ENCODE measurements at places on chromosomes 1 and 21.

GRCh38 chr1:203675596-203676347 is 49.1 kb downstream of the ATP2B4 start:
- H3K27ac ChIP-seq = peak overlapping the region; percentile 89
- no peaks in the 10 kb centered on the region for H3K36me3 ChIP-seq
- H3K27me3 ChIP-seq = no peaks in the 10 kb centered on the region

- peaks cover 63% of the 10 kb centered on the region for H3K4me1 ChIP-seq
- H3K4me3 ChIP-seq = no peak overlapping the region
- no peaks in the 10 kb centered on the region for H3K27me3 ChIP-seq
- DNase-seq = peak; percentile 84
- peak overlapping the region; percentile 63 for H3K27ac ChIP-seq
These were observed 27.1 kb downstream of the SNAP47 start for GRCh38 chr1:227762231-227762911.

DNA sequence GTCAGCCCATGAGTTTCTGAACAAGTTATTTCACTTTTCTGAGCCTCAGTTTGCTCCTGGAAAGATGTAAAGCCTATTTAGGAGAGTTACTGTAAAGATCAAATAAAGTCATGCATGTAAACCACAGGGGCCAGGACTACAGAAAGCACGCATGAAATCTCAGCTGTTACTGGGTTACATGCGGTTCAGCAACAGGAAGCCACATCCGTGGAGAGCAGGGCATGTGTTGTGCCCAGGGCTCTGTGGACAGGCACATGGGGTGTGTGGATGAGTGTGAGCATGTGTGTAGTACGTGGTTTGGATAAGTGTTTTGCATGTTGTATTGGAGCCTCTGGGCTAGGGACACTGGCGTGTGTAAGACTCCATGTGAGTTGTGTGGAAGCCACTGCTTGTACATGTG is 2.2 kb upstream of the EPHA2 start:
- peaks cover 28% of the 10 kb centered on the region for H3K27me3 ChIP-seq
- H3K4me3 ChIP-seq = no peak overlapping the region
- H3K4me1 ChIP-seq = peaks cover 37% of the 10 kb centered on the region
- H3K27ac ChIP-seq = no peak overlapping the region
- H3K36me3 ChIP-seq = no peaks in the 10 kb centered on the region
- DNase-seq = no peak

DNA sequence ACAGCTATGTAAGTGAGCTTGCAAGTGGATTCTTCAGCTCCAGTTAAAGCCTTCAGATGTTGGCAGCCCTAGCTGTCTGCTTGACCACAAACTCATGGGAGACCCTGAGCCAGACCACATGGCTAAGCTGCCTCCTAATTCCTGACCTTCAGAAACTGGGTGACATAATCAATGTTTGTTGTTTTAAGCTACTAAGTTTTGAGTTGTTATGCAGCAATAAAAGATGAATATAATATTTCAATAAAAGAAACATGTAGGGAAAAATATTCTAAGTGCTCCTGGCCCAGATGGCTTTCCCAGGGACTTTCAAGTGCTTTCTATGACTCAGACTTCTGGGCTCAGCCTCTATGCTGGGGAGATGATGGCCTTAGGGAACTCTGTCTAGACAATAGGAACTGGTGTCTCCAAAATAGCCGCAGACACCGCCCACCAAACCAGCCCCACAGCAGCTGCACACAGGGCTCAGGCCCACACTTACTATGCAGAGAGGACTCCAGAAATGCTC is 20.3 kb upstream of the AZIN2 start:
- no peak overlapping the region for H3K27ac ChIP-seq
- no peak overlapping the region for H3K4me3 ChIP-seq
- no peaks in the 10 kb centered on the region for H3K4me1 ChIP-seq
- H3K36me3 ChIP-seq = peaks cover 17% of the 10 kb centered on the region
- DNase-seq = no peak
- no peaks in the 10 kb centered on the region for H3K27me3 ChIP-seq

DNA sequence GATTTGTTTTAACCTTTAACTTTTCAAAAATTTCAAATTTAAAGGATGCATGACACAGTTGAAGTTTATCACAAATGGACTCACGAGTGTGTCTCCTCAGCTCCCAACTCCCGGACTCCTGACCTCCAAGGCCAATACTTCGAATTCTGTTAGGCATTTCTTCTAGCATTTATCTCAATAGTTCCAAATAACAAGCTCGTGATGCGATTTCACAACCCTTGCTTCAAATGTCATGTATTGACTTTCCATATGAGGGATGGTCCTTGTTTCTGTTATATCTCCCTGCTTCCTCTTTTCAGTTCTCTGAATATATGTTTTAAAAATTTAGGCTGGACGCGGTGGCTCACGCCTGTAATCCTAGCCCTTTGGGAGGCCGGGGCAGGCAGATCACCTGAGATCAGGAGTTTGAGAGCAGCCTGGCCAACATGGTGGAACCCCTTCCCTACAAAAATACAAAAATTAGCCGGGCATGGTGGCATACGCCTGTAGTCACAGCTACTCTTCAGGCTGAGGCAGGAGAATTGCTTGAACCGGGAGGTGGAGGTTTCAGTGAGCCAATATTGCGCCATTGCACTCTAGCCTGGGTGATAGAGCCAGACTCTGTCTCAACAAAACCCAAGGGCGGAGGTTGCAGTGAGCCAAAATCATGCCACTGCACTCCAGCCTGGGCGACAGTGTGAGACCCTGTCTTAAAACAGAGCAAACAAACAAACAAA is 52.0 kb upstream of the TINAGL1 start:
- no peak overlapping the region for H3K4me3 ChIP-seq
- no peaks in the 10 kb centered on the region for H3K27me3 ChIP-seq
- DNase-seq = no peak

DNA sequence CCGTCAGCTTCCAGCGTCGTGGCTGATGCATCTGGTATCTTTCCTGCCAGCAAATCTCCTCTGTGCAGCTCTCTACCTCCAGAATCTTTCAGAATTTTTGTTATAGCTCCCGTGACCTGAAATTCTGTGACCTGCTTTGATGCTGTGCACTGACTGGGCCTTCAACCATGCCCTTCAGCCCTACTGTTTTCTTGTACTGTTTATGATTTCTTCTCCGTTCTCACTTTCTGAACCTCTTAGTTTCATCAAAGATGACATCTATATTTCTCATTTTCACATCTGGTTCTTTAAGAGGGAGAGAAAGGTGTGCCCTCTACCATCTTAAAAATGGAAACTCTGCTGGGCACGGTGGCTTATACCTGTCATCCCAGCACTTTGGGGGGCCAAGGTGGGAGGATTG is 5.7 kb downstream of the PRDM15 start:
- H3K4me1 ChIP-seq = peaks cover 29% of the 10 kb centered on the region
- no peak for DNase-seq
- H3K27me3 ChIP-seq = no peaks in the 10 kb centered on the region
- H3K27ac ChIP-seq = no peak overlapping the region
- no peak overlapping the region for H3K4me3 ChIP-seq
- peaks cover 12% of the 10 kb centered on the region for H3K36me3 ChIP-seq

- no peaks in the 10 kb centered on the region for H3K36me3 ChIP-seq
- no peak for DNase-seq
- no peaks in the 10 kb centered on the region for H3K4me1 ChIP-seq
- H3K27me3 ChIP-seq = no peaks in the 10 kb centered on the region
- no peak overlapping the region for H3K4me3 ChIP-seq
These were observed 180.7 kb upstream of the ZNHIT6 start for GRCh38 chr1:85888921-85889320.

GRCh38 chr1:235670157-235670776 is 20.7 kb upstream of the GNG4 start:
- no peak overlapping the region for H3K27ac ChIP-seq
- no peaks in the 10 kb centered on the region for H3K27me3 ChIP-seq

GRCh38 chr21:28851645-28852044 is 141.0 kb downstream of the LTN1 start:
- H3K4me3 ChIP-seq = no peak overlapping the region
- H3K27ac ChIP-seq = no peak overlapping the region
- no peaks in the 10 kb centered on the region for H3K27me3 ChIP-seq
- peaks cover 16% of the 10 kb centered on the region for H3K36me3 ChIP-seq
- no peak for DNase-seq

GRCh38 chr1:113057006-113057405 is 16.0 kb upstream of the LRIG2 start:
- H3K4me3 ChIP-seq = no peak overlapping the region
- H3K27me3 ChIP-seq = no peaks in the 10 kb centered on the region

DNA sequence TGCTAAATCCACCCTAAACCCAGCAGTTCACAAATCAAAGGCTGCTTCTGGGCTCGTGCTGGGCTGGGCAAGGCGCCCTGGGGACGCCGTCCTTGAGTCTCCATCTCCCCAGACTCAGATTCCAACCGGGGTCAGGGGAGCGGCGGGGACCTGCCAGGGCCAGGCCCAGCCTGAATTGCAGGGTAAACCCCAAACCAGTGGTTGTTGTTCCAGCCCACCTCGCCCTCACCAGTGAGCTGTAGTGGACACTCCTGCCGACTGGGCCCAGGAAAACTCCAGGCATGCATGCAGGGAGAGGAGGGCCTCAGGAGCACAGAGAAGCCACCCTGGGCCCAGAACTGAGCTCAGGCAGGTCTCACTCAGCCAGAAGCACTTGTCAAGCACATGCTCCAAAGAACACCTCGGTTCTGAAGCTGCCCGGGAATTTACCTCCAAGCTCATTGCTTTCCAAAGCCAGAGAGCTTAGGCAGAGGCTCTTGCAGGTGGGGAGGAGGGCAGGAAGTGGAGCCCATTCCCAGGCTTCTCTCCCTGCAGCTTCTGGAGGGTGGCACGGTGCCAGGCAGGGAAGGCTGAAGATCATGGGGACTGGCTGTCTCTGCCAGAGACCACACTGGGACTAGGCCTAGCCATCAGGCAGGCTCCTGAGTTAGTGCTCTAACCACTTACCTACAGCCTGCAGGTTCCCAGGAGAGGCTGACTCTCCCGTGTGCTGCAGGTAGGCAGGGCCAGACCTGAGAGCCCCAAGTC is 437.0 kb downstream of the MATN1 start:
- H3K27ac ChIP-seq = no peak overlapping the region
- no peak overlapping the region for H3K4me3 ChIP-seq
- peaks cover 10% of the 10 kb centered on the region for H3K27me3 ChIP-seq
- H3K4me1 ChIP-seq = peaks cover 12% of the 10 kb centered on the region
- H3K36me3 ChIP-seq = no peaks in the 10 kb centered on the region

DNA sequence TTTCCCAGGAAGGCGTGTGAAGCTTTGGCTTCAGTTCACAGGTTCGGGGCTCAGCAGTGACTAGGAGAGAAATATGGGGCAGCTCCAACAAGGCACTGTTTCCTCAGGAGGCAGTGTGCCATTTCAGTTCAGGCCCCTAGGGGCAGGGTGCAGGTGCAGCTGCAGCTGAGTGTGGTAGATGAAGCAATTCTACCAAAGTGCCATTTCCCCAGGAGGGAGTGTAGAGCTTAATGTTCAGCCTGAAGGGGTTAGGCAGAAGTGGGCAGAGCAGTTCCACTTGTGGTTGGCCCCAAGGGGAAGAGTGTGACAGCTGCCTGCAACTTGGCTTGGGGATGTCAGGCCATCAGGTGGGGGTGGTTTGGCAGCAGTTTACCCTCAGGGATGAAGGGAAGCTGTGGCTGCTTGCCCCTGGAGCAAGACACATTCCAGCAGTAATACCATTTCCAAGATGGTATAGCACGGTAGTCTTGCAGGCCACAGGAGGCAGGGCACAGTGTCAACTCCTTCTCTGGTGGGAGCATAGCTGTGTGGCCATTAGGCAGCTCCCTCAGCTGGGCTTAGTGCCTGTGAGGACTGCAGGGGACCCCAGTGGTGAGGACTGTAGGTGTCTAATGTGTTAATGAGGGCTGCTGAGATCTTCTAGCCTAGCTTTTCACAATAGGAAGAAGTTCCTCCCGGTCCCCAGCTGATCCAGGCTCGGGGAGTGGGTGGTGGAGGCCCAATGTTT is 34.7 kb downstream of the RGSL1 start:
- H3K4me3 ChIP-seq = no peak overlapping the region
- H3K36me3 ChIP-seq = no peaks in the 10 kb centered on the region
- H3K4me1 ChIP-seq = no peaks in the 10 kb centered on the region
- DNase-seq = peak; percentile 2

DNA sequence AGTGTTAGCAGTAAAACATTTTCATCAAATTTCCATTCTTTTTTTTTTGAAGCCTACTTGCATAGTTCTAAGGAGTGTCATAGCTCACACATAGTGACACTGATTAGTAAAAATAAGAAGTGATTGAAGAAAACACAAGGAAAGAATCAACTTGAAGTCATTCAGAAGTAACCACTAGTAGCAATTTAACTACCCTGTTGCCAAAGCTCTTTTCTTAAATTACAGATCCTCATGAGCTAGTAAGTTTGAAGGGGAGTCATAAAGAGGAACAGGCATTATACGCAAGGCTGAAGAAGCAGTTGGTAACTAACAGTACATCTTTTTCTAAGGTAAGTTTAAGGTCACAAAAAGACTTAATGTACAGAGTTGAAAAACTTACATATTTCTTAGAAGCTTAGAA is 332.2 kb downstream of the CHRM3 start:
- peaks cover 3% of the 10 kb centered on the region for H3K36me3 ChIP-seq
- no peak for DNase-seq
- H3K27me3 ChIP-seq = no peaks in the 10 kb centered on the region
- peak overlapping the region; percentile 94 for H3K4me3 ChIP-seq

DNA sequence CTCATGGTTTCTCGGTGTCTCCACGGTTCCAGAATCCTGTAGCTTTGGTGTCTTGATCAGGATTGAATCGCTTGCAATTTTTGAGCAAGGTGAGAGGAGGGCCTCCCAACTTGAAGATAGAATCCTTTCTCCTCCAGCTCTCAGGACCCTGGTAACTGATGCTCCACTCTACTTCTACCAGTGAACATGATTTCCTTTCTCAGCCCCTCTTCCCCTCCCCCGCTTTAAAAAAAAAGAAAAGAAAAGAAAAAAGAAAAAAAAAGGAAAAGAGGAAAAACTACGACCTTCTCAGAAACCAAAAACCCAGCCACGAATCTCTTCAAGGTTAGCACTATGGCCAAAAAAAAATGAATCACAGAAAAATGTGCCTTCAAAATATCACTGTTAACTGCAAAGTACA is 1.2 kb downstream of the ARHGEF11 start:
- H3K27ac ChIP-seq = no peak overlapping the region
- peaks cover 17% of the 10 kb centered on the region for H3K4me1 ChIP-seq
- H3K36me3 ChIP-seq = no peaks in the 10 kb centered on the region

DNA sequence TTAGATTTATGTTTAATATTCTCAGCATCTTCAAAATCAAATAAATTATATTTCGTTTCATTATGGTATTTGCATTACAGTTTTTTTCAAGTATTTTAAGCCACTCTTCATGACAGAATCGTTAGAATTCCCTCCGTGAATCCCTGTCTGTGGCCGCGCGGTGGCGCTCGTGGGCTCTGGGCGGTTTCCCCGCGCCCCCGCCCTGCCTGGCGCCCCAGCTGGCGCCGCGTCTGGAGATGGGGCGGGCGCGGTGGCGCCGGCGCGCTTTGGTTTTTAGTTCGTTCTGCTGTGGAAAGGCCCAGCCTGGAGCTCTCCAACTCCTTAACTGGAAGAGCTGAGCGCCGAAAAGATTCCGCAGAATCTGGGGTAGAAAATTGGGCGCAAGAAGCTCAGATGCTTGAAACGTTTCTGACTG is 25.7 kb downstream of the PRMT2 start:
- peaks cover 28% of the 10 kb centered on the region for H3K4me1 ChIP-seq
- peak; percentile 53 for DNase-seq
- no peaks in the 10 kb centered on the region for H3K27me3 ChIP-seq
- H3K4me3 ChIP-seq = peak overlapping the region; percentile 58
